ENCODE measurements at places on chromosomes 2 and 18.
A peak's percentile ranks its signal among the peaks of the same experiment; 100 is the strongest.

DNA sequence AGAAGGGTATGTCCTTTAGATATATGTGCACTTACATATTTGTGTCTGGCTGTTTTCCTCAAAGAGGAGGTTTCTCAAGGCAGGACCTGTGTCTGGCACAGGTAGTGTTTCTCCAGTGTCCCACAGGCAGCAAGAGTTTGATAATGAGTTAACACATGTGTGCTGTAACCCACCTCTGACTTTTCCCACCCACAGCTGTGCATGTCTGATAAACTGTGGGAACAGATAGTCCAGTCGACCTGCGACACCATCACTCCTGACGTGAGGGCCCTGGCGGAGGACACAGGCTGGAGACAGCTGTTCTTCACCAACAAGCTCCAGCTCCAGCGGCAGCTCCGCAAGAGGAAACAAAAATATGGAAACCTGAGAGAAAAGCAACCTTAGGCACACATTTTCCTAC, 58.2 kb downstream of the SLC16A14 start:
- H3K4me1 ChIP-seq = no peaks in the 10 kb centered on the region
- peaks cover 3% of the 10 kb centered on the region for H3K36me3 ChIP-seq
- DNase-seq = no peak
- no peak overlapping the region for H3K27ac ChIP-seq
- no peak overlapping the region for H3K4me3 ChIP-seq
- no peaks in the 10 kb centered on the region for H3K27me3 ChIP-seq

- peak; percentile 73 for DNase-seq
- no peaks in the 10 kb centered on the region for H3K27me3 ChIP-seq
- H3K27ac ChIP-seq = no peak overlapping the region
- no peaks in the 10 kb centered on the region for H3K4me1 ChIP-seq
- H3K36me3 ChIP-seq = no peaks in the 10 kb centered on the region
These were observed 56.1 kb upstream of the SLC35G4 start for GRCh38 chr18:11553098-11553940.

GRCh38 chr2:146912536-146912935, 932.3 kb upstream of the ACVR2A start:
- no peaks in the 10 kb centered on the region for H3K36me3 ChIP-seq
- no peaks in the 10 kb centered on the region for H3K27me3 ChIP-seq
- no peak overlapping the region for H3K4me3 ChIP-seq
- H3K4me1 ChIP-seq = no peaks in the 10 kb centered on the region
- no peak overlapping the region for H3K27ac ChIP-seq

- H3K4me1 ChIP-seq = no peaks in the 10 kb centered on the region
- no peak overlapping the region for H3K27ac ChIP-seq
- DNase-seq = no peak
- H3K27me3 ChIP-seq = no peaks in the 10 kb centered on the region
- no peak overlapping the region for H3K4me3 ChIP-seq
These were observed 12.4 kb upstream of the DNMT3A start for GRCh38 chr2:25354116-25354515.

DNA sequence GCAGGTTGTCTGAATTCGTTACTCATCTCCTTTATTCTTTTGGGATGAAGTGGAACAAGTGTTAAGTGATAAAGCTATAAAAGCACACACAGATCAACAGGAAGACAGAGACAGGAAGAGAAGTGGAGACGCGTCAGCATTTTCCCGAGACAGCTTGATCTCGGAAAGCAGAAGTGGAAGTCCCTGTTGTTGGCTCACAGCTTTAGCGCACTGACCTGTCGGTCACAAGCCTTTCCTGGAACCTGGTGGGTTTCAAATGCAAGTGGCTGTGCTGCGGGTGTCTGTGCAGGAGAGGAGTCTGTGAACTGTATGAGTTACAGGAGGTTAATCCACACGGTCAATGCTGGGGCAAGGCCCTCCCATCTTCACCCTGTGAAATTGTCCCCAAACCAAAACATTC, 116.6 kb upstream of the PELI1 start:
- no peak overlapping the region for H3K27ac ChIP-seq
- no peak overlapping the region for H3K4me3 ChIP-seq
- no peaks in the 10 kb centered on the region for H3K27me3 ChIP-seq
- H3K4me1 ChIP-seq = peaks cover 22% of the 10 kb centered on the region

GRCh38 chr18:45525301-45525700, 90.0 kb upstream of the SLC14A2 start:
- H3K4me1 ChIP-seq = no peaks in the 10 kb centered on the region
- no peaks in the 10 kb centered on the region for H3K27me3 ChIP-seq
- H3K36me3 ChIP-seq = no peaks in the 10 kb centered on the region
- DNase-seq = no peak

DNA sequence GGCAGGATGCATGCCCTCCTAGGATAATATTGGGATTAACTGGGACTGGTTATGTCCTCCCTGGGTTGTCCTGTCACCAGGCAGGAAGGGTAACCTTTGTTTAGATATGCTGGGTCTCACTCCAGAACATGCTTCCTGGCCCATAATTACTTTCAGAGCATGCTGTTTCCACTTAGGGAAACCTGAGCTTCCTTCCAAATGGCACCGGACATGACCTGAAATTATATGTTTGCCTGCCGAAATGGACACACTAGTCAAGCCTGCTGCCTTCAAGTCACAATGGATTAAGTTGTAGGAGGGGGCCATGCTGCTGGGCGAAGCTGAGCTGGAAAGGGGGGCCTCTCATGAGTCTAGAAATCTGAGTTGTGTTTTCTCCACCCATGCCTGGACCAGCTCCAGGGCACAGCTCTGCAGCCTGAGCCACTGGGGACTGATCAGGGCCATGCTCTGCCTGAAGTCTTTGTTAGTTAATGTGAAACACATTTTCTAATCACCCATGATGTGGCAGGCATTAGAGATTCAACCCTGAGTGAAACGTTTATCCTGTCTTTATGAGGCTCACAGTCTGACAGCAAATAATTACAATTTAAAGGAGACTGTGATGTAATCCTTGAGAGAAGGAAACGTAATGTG, 273.3 kb downstream of the TNS1 start:
- no peak overlapping the region for H3K4me3 ChIP-seq
- no peaks in the 10 kb centered on the region for H3K27me3 ChIP-seq
- H3K27ac ChIP-seq = no peak overlapping the region

- H3K4me1 ChIP-seq = no peaks in the 10 kb centered on the region
- H3K27me3 ChIP-seq = no peaks in the 10 kb centered on the region
- H3K4me3 ChIP-seq = no peak overlapping the region
- no peak for DNase-seq
- no peaks in the 10 kb centered on the region for H3K36me3 ChIP-seq
- no peak overlapping the region for H3K27ac ChIP-seq
These were observed 9.5 kb downstream of the GRHL1 start for GRCh38 chr2:9961013-9961412.

Measured in H9 (cell line).